ENCODE measurements at places on chromosomes 11 and 22.

DNA sequence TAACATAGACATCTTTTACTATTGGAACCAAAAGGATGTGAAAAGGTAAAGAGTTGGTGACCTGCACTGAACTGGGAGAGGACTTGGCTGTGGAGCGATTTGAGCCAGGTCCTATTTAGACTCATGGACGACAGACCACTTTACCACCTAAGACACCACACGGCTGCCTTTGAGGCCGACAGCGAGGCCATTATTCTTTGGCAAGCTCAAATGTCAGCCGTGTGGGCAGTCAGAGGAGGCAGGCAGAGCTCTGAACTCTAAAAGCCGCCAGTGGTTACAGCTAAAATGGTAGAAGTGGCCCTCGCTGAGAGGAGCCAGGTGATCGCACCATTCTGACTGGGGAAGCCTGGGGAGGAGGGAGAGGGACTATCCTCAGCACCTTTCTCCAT is 50.5 kb downstream of the SCUBE1 start:
- no peak for DNase-seq

- peak; percentile 74 for DNase-seq
Observed at GRCh38 chr22:46070803-46071450, 79.4 kb upstream of the PPARA start.

- no peak for DNase-seq
Observed at GRCh38 chr22:46001426-46002106, 24.6 kb upstream of the WNT7B start.

DNA sequence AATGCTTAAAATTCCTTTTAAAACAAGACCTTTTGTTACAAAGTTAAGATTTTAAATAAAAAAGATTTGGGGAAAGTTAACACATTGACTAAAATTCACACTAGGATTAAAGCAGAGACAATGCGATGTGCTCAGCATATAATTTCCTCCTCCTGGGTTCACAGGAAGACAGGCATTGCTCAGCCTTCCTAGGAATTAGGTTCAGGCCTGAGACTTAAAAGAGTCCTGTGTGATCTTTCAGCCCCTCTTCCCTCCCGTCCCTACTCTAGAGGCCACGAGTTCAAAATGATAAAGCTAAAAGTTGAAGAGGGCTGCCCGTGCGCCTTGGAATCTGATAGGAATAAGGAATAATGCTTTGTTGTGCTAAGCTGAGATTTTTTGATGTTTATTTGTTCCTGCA is 218.6 kb downstream of the KIRREL3 start:
- DNase-seq: no peak

- no peak for DNase-seq
Observed at GRCh38 chr11:134858783-134859480, 446.9 kb upstream of the B3GAT1 start.

Measured in OCI-M1 (cell line).